Muscle of leg (tissue), 16 donors: ENCODE measurements at places on chromosomes 4 and X. TPM values are rescaled to one million over a fixed set of nuclear protein-coding genes. Genes with fewer than 3 reads are reported as not detected.

VCX3A gene
- total RNA-seq, result not detected

NCAPG gene
- 13.6 TPM for total RNA-seq

GAGE12H gene
- not detected for total RNA-seq

PGAM4 gene
- total RNA-seq, result 0.13 TPM

MED28 gene
- total RNA-seq, result 15.5 TPM

RBPJ gene
- total RNA-seq, result 80.0 TPM

TMSB15C gene
- 5.3 TPM for total RNA-seq

ARMCX4 gene
- 18.5 TPM for total RNA-seq

ARSD gene
- total RNA-seq, result 8.4 TPM

NMU gene
- 1.2 TPM for total RNA-seq
